ENCODE measurements at places on chromosomes 5 and 9. TPM values are rescaled to one million over a fixed set of nuclear protein-coding genes. Genes with fewer than 3 reads are reported as not detected.

The TEX48 gene
- total RNA-seq: not detected

The ASPN gene
- total RNA-seq: not detected

The SLC36A2 gene
- total RNA-seq: not detected

The DMRT3 gene
- not detected for total RNA-seq

The FAM221B gene
- total RNA-seq: not detected

The BTNL9 gene
- under 0.01 TPM for total RNA-seq

The STPG3 gene
- total RNA-seq: not detected

The IL13 gene
- not detected for total RNA-seq

The RGS7BP gene
- total RNA-seq: 0.13 TPM

The NXNL2 gene
- 0.13 TPM for total RNA-seq

The MEF2C gene
- 118 TPM for total RNA-seq

The DMGDH gene
- 0.76 TPM for total RNA-seq

The MYOZ3 gene
- total RNA-seq: 0.13 TPM

The FAM151B gene
- total RNA-seq: 1.9 TPM

- no peak for DNase-seq
Measured at GRCh38 chr5:133884569-133885311, 83.7 kb downstream of the C5orf15 start.

DNA sequence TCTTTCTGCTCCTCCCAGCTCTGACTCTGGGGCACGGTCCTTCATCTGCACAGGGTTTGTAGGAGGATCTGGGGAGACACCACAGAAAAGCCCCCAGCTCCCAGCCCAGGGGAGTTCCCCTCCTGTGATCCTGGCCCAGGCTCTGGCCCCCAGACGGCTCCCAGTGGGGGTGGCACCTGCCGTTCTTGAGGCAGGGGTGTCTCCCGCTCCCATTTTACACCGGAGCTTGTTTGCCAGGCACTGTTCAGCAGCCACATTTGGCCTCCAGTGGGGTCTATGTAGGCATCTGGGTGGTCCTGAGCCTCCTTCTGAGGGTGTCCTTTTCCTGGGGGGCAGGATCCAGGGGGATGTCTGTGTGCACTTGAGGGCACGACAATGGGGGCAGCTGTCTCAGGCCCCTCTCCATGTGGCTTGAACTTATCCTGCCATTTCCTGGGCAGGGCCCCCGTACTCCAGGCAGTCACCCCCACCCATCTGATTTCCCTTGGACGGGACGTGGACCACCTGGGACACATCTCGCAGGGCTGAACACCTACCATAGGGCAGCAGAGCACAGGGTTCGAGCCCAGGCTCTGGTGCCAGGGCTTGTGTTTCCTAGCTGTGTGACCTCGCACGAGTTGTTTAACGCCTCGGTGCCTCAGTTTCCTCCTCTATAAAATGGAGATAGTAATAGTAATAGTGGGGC, 275.0 kb upstream of the MVB12B start:
- no peak for DNase-seq

GRCh38 chr9:116189683-116190082, 36.1 kb downstream of the PAPPA start:
- no peak for DNase-seq

DNA sequence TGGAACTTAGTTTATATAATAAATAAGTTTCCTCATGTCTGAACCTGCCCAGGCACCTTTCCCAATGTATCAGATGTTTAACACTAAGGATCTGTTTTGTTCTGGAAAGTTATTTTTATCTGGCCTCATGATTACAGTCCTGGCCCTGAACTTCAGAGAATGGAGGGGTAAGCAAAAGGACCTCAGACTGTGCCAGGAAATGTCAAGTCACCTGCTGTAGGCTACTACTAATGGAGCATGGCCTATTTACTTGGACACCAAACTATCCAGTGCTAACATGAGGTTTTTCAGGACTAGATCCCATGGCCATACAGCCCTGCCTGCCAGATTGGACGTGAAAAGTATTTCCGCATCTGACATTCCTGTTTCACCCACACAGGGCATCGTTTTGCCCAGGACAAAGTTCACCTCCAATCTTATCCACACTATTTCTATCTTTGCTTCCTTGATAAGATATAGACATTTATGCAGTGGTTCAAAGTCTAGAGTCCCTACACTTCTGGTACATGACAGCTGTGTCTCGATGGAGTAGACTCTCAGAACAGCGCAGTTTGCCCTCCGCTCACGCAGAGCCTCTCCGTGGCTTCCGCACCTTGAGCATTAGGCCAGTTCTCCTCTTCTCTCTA, at the start of gene BTNL8:
BTNL8 (plus strand) TSS at position 539 of the 626 bp plus-strand sequence. CDS start 152 bp downstream, outside the sequence.
- DNase-seq: no peak

DNA sequence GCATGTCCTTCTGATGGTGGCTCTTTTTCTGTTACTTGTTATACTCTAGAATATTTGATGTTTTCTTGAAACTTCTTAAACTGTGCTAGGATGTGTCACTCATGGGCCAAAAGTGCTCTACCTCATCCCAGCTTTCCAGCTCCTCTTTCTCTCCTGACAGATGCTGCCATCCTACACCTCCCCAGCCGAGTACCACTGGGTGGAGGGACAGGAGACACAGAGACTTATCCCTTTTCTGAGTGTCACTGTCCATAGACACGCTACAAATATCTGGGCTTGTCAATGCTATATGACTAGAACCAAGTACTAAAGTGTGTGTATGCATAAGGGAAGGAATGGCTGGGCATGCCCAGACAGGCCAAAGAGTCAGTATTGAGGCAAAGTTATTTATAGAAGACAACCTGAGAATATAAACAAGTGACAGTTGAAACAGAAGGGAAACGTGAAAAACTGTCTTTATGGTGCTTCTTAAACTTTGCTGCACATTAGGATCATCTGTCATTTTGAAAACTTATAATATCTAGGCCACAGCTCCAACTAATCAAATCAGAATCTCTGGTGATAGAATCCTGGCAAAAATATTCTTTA, 188.0 kb downstream of the CARTPT start:
- no peak for DNase-seq

- DNase-seq: peak; percentile 10
Measured at GRCh38 chr5:108727236-108727650, 20.5 kb upstream of the FER start.

- no peak for DNase-seq
Measured at GRCh38 chr9:128845186-128845931, 15.8 kb upstream of the SPOUT1 start.

DNA sequence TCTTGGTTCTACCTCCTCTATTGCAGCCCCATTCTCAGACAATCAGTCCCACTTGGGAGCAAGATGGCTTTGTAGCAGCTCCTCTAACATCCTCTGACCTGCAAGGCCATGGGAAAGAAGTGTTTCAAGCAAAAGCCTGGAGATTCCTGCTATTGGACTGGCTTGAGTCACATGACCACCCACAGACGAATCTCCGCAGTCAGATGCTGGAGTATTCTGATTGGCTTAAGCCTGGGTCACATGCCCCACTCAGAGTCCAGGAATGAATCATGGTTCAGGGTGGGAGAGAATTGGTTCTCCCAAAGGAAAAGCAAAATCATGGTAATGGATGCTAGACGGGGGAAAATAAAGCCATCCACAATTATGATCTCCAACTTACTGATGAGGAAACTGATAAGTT, 22.6 kb upstream of the LMX1B start:
- no peak for DNase-seq

GRCh38 chr9:133448487-133448972, 11.2 kb upstream of the CACFD1 start:
- DNase-seq: no peak

DNA sequence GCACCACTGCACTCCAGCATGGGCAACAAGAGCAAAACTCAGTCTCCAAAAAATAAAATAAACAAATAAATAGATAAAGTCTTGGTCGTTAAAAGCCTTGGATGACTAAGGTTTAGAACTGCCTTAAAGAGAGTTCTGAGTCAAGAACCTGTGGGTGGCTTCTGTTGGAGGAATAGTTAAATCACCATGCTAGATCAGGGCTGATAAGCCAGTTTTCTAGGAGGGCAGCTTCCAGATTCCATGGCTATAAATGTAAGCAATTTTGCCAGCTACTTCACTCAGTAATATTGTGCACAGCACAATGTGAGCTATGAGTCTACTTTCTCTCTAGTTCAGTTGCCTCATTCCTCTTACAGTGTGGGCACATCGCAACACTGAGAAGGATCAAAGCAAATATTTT, 242.1 kb upstream of the NUDT12 start:
- no peak for DNase-seq

GRCh38 chr9:108444400-108445358, 411.1 kb downstream of the ACTL7B start:
- DNase-seq: peak; percentile 71

DNA sequence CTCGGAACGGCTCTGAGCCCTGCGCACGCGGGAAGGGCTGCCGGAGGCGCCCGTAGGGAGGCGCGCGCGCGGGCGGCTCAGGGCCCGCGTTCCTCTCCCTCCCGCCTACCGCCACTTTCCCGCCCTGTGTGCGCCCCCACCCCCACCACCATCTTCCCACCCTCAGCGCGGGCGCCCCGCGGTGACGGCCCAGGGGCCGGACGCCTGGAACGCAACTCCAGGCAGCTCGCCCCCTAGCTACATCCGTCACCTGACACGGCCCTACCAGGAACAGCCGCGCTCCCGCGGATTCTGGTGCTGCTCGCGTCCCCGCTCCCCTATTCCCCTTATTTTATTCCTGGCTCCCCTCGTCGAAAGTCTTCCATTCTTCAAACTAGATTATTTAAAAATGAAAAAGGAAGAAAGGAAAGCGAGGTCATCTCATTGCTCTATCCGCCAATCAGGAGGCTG, at the start of gene CDKN2B-AS1:
CDKN2B-AS1 (plus strand) TSS at position 236 of the 450 bp plus-strand sequence.
- DNase-seq: peak; percentile 58

- DNase-seq: no peak
Measured at GRCh38 chr5:179319741-179320281, 25.4 kb downstream of the ADAMTS2 start.

DNA sequence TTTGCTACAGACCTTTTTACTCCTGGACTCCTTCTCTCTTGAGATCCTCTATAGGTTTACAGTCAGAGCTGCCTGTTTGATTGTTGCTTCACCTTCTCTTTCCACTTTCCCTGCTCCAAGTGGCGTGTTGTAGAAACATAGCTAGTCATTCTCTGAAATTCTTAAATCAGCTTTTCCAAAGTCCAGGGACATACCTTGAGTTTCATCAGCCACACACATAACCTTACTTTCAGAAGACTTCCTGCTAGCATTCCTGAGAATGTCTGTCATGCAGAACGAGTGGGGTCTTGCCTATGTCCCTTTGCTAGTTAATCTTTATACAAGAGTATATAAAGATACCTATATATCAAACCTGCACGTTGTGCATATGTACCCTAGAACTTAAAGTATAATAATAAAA, 230.3 kb upstream of the ZNF462 start:
- no peak for DNase-seq

DNA sequence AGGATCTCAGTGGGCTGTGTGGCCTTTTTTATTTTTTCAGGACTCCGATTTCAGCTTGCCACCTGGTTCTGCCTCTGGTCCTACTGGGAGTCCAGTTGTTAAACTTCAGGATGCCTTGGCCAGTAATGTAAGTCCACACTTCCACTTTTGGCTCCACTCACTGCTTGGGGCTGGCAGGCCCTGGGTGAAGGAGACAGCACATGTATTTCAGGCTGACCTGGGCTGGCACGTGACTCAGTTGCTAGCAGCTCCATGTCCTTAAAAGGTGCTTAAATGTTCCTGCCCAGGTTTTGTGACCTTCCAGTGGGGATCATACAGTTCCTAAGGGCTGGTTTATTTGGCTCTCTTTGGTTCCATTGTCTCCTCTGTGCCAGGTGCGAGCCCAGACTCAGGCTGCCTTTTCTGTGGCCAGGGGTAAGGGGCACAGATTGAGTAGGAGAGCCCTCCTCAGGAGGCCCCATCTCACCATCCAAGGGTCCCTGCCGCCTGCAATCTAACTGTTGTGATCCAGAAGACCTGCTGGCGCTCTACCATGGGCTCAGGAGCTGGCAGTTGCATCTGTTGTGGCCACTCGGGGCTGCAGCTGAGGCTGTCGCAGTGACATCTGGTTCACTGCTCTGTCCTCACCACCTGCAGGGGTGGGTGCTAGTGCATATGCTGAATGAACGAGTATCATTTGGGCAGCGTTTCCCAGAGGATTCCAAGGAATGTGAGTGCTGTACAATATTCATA, 19.2 kb upstream of the POMT1 start:
- no peak for DNase-seq

DNA sequence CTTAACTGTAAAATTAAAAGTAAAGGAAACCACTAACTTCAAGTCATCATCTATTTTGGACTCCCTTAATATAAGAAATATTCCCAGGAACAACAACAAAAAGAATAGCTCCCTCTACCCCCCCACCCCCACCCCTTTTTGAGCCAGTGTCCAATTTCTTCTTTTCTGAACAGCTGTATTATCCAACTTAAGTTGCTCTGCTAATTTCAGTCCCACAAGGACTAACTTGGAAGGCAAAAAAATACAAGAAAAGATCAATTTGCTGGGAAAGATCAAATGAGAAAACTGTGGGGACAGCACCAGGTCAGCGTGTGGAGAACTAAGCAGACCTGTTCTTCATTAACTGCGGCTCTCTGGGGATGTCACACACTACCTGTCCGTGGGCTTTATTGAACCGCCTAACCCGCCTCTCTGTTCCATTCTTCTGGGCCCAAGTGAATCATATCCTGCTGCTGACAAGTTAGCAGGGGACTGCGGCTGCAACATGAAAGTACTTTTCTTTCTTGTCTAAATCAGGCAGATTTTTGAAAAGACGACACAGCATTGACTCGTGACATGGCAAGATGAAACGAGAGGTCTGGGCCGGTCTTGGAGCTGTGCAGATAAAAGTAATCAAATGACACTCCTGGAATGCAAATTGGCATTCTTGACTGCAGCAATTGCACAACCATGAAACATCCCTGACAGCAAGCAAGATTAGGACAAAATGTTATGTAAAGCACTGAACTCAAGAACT, 2.7 kb downstream of the BNC2 start:
- DNase-seq: peak; percentile 56

DNA sequence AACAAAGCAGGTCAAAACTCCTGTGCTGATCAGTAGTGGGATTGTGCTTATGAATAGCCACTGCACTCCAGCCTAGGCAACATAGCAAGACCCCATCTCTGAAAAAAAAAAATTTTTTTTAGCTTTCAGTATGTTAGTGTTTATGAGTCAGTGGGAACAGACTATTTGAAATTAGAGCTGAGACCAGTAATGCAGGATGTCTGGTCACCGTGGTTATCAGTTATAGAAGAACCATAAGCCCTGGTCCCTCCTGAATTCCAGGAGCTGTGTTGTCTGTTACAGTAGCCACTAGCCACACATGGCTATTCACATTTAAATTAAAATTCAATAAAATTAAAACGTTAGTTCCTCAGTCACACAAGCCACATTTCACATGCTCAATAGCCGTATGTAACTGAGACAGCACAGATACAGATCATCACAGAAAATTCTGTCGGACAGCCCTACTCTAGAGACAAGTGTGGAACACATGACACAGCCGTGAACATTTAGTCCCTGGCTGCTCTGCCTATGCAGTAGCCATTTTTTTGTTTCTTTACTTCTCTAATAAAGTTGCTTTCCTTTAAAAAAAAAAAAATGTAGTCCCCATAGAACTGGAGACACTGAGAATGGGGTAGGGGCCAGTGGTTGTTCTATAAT, 96.1 kb upstream of the SAP30L start:
- no peak for DNase-seq

DNA sequence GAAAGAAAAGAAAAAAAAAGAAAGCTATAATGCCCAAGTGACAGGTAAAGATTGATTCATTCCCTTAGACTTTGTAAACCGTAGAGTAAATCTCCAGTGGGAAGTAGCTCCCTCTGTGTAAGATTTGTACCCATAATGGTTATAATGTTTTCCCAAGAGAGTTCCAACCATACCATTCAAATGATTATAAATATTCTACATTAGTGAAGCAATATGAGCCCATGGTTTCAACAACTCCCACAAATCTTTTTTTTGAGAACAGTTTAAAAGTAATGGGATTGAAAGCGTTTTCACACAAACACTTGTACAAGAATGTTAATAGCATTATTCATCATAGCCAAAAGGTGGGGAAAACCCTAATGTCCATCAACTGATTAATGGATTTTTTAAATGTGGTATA, 58.0 kb downstream of the GRAMD2B start:
- no peak for DNase-seq
